ENCODE measurements at places on chromosomes 3 and 15.

DNA sequence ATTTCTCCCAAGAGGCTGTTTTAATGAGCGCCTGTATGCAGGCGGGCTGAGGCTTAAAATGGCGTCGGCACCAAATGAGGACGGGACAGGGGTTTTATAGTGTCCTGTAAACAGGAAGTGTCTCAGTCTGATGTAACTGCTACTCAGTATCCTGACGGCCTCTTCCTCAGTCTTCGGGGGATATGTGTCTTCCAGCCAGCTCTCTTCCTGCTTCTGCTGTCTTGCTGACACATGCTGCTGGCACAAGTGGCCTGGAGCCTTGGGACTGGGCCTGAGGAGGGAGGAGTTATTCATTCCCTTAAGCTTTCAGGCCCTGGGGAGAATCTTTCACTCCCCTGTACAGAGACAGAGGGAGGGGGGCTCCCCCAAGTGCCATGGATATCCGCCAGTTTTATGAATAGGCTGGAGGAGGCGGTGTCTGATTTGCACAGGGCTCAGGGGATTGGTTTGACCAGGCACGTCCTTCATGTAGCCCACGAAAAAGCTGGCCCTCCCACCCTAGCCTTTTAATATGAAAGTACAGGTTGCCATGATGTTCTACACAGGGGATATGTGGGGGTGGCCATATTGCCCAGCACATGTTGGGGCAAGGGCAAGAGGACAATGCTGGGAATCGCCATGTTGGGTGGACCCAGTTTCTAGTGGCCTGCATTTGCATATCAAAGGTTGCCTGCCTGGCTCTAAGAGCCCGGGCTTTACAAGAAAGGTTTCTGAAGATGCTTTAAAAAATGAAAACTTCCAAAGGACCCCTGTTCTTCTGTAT is 19.9 kb downstream of the NDUFB4 start:
- ATAC-seq, result no peak

- ATAC-seq, result no peak
Measured at GRCh38 chr3:71565316-71565715, 18.2 kb downstream of the FOXP1 start.

DNA sequence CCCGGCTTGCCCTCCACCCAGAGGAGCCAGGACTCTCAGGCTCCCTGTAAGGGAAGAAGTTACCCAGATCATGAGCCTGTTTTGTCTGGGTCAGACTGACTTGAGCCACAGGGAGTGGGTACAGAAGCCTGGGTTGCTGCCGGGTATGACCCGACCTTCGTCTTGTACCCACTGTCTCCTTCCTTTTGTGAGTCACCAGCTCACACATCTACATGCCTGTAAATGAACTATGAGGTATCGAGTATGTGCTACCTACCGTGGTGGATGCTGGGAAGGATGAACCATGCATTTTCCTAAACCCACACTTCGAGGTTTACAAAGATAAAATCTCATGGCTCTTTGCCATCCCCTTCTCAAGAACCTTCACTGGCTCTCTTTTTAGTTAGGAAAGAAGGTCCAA is 56.9 kb downstream of the CACNA1D start:
- no peak for ATAC-seq

GRCh38 chr15:53829471-53829870 is 70.0 kb upstream of the WDR72 start:
- ATAC-seq, result no peak

- peak; percentile 15 for ATAC-seq
Measured at GRCh38 chr3:88059380-88060170, 520 bp downstream of the ZNF654 start.

- no peak for ATAC-seq
Measured at GRCh38 chr3:53198256-53198977, 37.4 kb downstream of the PRKCD start.

DNA sequence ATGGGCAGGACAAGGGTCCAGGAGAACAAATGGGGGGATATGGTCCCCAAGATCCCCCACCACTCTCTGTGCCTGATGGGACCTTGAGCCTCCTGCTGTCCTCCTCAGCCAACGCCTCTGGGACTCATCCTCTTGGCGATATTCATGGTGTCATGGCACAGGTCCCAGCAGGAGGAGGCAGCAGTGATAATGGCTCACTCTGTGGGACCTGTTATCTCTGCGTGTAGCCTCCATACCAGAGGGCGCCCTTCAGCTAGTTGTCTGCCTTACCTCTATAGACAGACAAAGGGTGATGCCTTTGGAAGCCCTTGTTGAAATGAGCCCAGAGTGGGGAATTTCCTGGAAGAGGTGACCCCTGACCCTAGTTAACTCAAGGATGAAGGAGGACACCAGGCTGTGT is 7.4 kb downstream of the ZBTB47 start:
- ATAC-seq, result no peak

GRCh38 chr15:71465131-71465955 is 345.0 kb upstream of the NR2E3 start:
- ATAC-seq, result peak; percentile 24

GRCh38 chr3:178042376-178042775 is 493.9 kb upstream of the KCNMB2 start:
- no peak for ATAC-seq

DNA sequence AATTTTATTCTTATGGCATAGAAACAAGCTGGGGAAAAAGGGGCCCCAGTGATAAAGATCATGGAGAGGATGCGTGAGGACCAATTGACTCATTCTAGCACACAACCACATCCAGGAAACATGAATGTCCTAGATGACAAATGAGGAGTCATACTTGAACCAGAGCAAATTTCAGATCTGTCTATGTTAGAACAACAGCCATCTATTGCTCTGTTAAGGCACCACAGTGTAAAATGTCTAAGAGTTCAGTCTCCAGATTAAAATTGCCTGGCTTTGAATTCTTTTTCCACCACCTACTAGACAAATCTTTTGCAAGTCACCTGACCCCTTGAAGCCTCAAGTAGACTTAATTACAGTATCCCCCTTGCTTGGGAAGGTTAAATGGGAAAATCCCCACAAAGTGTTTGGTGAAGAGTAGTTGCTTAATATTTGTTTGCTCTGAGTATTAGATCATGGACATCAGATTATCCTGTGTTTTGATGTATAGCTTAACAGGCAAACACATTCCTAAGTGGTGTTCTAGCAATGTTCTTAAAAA is 258.7 kb upstream of the TGFBR2 start:
- ATAC-seq, result peak; percentile 76

DNA sequence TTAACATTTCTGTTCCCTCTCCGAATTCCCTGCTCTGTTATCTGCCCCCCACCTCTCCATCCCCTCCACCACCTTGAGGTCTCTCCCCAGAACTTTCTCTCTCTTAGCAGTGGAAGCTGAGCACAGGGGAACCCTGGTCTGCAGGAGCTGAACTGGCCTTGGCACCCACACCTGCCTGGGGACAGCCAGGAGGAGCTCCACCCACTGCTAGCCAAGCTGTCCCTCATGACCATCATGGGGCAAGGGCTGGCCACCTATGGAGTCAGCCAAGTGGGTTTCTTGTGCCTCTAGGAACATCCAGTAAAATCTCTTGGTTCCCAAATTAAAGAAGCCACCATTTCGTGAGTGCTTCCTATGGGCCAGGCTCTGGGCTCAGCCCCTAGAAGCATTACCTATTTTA is 276.4 kb upstream of the TLE3 start:
- no peak for ATAC-seq

DNA sequence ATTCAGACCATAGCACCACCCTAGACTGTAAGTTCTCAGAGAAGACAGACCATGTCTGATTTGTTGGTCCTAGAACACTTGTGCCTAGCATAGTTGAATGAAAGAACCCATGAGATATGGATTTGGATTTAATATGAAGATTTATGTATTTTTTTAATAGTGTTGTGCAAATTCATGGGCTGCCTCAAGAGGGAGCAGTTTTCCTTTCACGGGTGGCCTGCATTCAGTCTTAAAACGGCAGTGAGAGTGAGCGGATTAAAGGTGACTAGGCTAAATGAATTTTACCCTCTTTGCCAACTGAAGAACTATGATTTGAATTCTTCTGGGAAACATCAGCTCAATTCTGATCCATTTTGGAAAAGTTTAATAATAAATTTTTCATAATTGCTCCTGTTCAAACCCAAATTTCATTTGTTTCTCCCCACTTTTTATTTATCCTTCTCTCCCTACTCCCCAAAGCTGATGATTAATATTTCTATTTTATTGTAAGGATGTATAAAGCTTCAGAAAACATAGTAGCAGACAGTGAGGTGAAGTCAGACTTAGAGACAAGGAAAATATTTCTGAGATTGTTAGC is 67.3 kb downstream of the MORC1 start:
- peak; percentile 59 for ATAC-seq

GRCh38 chr3:147139341-147139740 is 267.0 kb downstream of the ZIC4 start:
- no peak for ATAC-seq

GRCh38 chr15:38879909-38880471 is 315.4 kb upstream of the RASGRP1 start:
- no peak for ATAC-seq

GRCh38 chr15:74245342-74245931 is 9.3 kb downstream of the CCDC33 start:
- ATAC-seq, result peak; percentile 33

- no peak for ATAC-seq
Measured at GRCh38 chr3:182937293-182938051, 42.9 kb downstream of the DCUN1D1 start.

DNA sequence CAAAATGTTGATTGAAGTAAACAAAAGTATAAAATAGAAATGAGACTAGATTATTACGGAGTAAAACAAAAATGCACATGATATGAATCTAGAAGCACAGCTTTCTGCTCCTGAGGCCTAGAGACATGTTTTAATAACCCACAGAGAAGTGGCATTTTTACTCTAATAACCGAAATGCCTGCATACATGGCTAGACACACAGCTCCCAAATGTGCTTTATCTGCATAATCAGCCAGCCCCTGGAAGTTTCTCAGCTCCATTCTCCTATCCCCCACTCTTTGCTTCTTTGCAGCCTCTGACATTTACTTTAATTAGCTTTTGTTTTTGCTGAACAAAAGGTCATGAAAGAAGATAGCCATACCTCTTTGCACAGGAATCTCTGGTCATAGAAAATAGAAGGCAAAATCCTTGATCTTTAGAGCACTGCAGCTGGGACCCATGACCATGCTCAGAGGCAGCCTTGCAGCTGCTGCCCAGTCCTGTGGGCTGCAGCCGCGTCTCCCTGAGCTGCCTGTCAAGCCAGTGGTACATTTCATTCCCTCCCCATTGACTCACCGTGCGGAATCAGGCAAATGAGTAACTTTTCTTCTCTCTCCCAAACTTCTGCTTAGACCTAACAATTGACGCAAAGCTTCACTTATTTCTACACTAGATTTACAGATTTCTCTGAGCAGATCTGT is at the start of gene VEPH1:
Gene VEPH1 (minus strand): TSS at position 501 of the 680 bp plus-strand sequence. CDS start 8,067 bp downstream, outside the sequence.
- ATAC-seq, result peak; percentile 66

DNA sequence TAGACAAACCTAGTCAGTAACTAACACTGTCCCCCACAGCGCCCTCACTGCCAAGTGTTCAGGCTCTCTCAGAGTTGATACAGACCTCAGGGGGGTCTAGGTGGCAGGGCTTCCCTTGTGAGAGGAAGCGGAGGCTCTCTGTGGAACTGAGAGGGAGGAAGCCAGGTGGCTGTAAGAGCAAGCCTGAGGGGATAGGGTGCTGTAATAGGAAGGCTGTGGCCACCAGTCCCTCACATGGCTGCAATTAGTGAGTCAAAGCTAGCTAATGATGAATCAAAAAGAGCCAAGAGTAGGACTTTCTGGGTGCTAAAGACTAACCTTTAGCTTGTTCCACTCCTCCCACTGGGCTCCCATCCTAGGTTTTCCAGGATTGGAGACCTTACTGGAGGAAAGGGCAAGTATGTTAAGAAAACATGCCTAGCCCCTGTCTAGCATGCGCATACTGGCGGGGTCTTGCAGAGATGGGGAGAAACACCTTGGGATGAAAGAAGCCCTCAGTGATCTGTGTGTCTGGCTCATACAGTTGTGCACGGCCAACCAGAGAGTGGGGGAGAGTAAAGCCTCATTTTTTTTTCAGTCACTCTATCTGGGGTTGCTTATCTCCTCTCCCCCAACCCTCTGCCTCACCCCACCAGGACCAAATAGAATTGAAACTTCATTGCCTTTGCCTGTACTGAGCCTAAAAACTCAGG is 13.3 kb upstream of the SOX2 start:
- ATAC-seq, result no peak

DNA sequence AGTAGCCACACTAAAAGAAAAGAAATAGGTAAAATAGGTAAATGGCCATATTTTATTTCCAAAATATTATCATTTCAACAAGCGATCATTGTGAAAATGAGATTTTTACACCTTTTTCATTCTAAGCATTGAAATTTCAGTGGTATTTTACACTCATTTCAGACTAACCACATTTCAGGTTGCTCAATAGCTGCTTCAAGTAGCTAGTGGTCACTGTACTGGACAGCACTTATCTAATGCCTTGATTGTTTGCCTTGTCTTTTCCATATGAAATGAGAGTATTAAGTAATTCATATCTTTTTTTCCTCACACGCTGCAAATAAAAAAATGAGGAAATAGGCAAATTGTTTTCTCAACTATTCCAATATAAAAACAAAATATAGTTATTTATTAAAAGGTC is 332.8 kb downstream of the NLGN1 start:
- no peak for ATAC-seq

DNA sequence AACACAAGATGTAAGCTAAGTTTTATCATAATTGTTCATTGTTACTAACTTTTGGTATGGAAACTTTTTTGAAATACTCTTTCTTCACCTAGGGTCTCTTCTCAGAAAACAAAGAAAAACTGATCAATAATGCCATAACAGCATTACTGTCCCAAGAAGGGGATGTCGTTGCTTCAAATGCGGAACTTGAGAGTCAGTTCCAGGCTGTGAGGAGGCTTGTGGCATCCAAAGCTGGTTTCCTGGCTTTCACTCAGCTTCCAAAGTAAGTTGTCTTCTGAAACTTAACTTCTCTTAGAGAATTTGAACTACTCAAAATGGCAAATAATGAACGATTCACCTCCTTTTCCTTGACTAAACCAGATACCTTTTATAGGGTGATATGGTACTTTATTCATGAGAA is 39.3 kb downstream of the DNAJC13 start:
- no peak for ATAC-seq

- no peak for ATAC-seq
Measured at GRCh38 chr15:77059786-77060361, 11.0 kb downstream of the TSPAN3 start.

GRCh38 chr3:10518506-10519150 is 13.2 kb upstream of the ATP2B2 start:
- ATAC-seq, result no peak

GRCh38 chr15:88661761-88662556 is 23.1 kb downstream of the ISG20 start:
- ATAC-seq, result no peak

Measured in SK-N-SH treated with all-trans-retinoic acid at 6 μM for 48 hours (cell line).